Stimulated activated naive CD8-positive, alpha-beta T cell treated with anti-CD3 and anti-CD28 coated beads, Interleukin-15, Interleukin-2, amounts not matched to agents 100 U/mL and 50 U/mL, for 24 hours (primary cell): ENCODE measurements at places on chromosomes 6 and 20.

GRCh38 chr6:109059571-109060021, 35.0 kb downstream of the SESN1 start:
- DNase-seq, result no peak

GRCh38 chr20:44832724-44833123, 22.4 kb upstream of the RIMS4 start:
- no peak for DNase-seq

- DNase-seq, result no peak
These were observed 335.0 kb upstream of the KCNQ5 start for GRCh38 chr6:72286911-72287311.

- DNase-seq, result no peak
These were observed 289.1 kb upstream of the PREP start for GRCh38 chr6:105691971-105692370.

- no peak for DNase-seq
These were observed 10.4 kb upstream of the MANBAL start for GRCh38 chr20:37278966-37279590.
